ENCODE measurements at places on chromosomes 2 and 18. TPM values are rescaled to one million over a fixed set of nuclear protein-coding genes. Genes with fewer than 3 reads are reported as not detected.

Gene SPATA3
- total RNA-seq = not detected

- DNase-seq = no peak
- H3K27me3 ChIP-seq = no peaks in the 10 kb centered on the region
- H3K27ac ChIP-seq = no peak overlapping the region
These were observed 728.8 kb upstream of the PIK3C3 start for GRCh38 chr18:41226186-41226585.

DNA sequence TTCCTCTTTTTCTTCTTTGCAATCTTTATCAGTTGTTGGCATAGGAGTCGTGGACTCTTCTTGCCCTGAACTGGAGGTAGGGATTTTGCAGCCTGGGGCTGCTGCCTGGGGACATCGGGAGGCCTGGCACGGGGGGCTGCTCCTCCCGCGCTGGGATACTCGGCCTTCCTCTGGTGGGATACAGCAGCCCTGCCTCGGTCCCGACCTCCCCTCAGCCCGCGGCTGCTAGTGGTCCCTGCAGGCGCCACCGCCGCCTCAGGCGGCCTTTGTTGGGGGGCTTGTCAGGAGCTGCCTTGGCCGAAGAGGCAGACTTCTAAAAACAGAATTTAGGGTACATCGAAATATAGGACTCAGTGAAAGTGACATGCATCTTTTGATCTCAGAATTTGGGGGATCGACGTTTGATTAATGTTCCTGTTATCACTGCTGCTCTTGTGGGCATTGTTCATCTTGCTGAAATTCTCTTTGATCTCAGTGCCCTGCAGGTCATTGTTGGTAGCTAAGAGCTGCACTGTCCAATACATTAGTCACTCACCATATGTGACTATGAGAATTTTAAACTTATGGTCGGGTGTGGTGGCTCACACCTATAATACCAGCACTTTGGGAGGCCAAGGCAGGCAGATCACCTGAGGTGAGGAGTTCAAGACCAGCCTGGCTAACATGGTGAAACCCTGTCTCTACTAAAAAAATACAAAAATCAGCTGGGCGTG lies 16.3 kb downstream of the POLR2D start:
- no peaks in the 10 kb centered on the region for H3K4me1 ChIP-seq
- H3K27ac ChIP-seq = no peak overlapping the region
- no peaks in the 10 kb centered on the region for H3K27me3 ChIP-seq

DNA sequence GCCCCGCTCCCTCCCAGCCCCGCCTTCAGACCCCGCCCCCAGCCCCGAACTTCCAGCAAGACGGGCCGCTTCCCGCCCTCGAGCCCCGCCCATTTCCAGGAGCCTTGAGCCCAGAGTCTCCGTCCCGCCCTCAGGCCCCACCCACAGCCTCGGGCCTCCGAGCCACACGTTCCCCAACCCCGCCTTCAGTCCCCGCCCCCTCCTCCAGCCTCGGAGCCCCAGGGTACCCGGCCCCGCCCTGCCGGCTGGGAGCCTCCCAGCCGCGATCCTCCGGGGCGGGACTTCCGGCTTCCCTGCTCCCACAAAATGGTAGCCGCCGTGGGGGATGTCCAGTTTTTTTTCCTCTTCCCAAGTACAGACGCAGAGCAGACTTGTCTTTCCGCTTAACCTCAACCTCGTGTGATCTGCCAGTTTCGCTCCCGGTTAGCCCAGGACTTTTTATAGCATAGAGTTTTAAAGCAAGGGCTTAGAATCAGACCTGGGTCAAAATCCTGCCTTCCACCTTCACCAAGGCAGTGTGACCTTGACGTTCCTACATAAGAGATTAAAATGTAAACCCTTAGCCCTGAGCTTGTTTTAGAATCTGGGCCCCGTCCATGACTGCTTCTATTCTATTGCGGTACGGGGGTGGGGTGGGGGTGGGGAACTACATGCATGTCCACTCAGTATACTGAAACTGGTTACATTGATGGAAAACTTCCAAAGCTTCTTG lies 435 bp upstream of the GPR155 start:
- H3K4me1 ChIP-seq = no peaks in the 10 kb centered on the region
- peak; percentile 100 for DNase-seq
- H3K27ac ChIP-seq = peak overlapping the region; percentile 84
- H3K27me3 ChIP-seq = no peaks in the 10 kb centered on the region
- no peaks in the 10 kb centered on the region for H3K36me3 ChIP-seq

- no peaks in the 10 kb centered on the region for H3K4me1 ChIP-seq
- H3K36me3 ChIP-seq = no peaks in the 10 kb centered on the region
These were observed 60.4 kb downstream of the ARL4C start for GRCh38 chr2:234436482-234436837.

Gene CIB4
- not detected for total RNA-seq

DNA sequence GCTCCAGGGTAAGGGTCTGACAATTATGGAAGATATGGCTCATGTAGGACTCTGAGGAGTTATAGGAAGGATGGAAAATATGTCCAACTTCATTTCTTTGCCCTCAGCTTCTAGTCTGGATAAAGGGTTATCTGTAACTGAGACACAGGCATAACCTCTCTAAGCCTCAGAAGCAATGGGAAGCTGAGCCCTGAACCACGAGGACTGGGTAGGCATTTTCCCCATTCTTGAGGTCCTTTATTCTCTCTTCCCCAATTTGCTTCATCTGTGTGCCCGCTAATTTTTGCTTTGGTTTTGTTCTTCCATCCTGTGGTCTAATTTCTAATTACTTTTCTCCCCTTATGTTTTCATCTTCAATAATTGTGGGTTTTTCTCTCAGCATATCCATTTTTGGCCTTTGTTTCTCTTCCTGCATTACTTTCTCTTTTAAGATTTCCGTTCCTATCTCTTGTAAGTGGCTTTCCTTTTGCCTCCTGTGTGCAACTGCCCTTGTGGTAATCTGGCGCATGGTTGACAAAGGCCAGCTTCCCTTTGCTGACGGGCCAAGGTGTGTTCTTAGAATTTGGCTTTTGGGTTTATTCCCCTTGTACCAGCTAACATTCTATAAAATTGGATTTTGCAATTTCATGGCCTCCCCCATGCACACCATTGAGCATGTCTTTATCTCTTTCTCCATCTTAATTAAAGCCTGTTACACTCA lies 343.8 kb downstream of the TXNL1 start:
- H3K4me1 ChIP-seq = peaks cover 3% of the 10 kb centered on the region
- no peak overlapping the region for H3K4me3 ChIP-seq
- H3K27ac ChIP-seq = no peak overlapping the region

DNA sequence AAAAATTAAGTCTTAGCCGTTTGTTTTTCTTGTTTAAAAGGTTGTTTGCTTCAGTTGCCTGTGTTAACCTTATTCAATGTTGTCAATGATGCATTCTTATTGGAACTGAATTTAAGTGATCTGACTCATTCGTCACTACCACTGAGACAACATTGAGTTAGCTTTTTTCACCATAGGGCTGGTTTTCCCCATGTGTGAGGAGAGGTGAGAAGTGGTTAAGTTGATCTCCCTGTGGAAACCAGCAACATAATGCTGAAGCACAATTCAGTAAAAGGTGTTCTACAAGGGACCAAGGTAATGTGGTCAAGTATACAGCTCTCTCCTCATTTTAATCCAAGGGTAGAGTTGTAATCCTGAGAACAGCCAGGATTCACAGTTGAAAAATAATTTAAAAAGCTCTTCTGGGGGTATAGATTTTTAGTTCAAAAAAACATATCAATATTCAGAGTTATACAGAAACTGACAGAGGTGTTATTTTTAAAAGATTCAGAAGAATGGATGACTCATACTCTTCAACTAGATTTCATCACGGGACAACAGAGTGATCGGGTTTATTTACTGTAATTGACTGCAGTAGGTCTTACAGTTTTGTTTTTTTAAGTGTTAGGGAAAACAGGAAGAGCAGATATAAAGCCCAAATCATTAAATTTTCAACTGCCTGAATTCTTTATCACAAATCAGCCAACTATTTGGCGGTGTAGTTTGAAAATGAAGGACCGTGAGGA lies 12.6 kb downstream of the NOP58 start:
- no peak for DNase-seq
- no peaks in the 10 kb centered on the region for H3K27me3 ChIP-seq
- peaks cover 75% of the 10 kb centered on the region for H3K36me3 ChIP-seq
- H3K4me1 ChIP-seq = peaks cover 22% of the 10 kb centered on the region
- H3K4me3 ChIP-seq = no peak overlapping the region

- no peaks in the 10 kb centered on the region for H3K36me3 ChIP-seq
- no peak overlapping the region for H3K27ac ChIP-seq
- no peaks in the 10 kb centered on the region for H3K27me3 ChIP-seq
These were observed 17.1 kb upstream of the TMEM237 start for GRCh38 chr2:201660293-201660895.

Gene TSGA10
- 3.8 TPM for total RNA-seq

Gene CHRND
- total RNA-seq = not detected

- H3K4me3 ChIP-seq = no peak overlapping the region
- no peak overlapping the region for H3K27ac ChIP-seq
- no peaks in the 10 kb centered on the region for H3K27me3 ChIP-seq
- DNase-seq = no peak
These were observed 60.1 kb upstream of the CHMP1B start for GRCh38 chr18:11791131-11791530.

- H3K4me3 ChIP-seq = no peak overlapping the region
- H3K27me3 ChIP-seq = no peaks in the 10 kb centered on the region
- no peak overlapping the region for H3K27ac ChIP-seq
- H3K4me1 ChIP-seq = peaks cover 55% of the 10 kb centered on the region
- H3K36me3 ChIP-seq = no peaks in the 10 kb centered on the region
- DNase-seq = no peak
These were observed 80.2 kb downstream of the ASAP2 start for GRCh38 chr2:9286554-9287399.

- no peaks in the 10 kb centered on the region for H3K4me1 ChIP-seq
- H3K4me3 ChIP-seq = no peak overlapping the region
- no peak overlapping the region for H3K27ac ChIP-seq
- DNase-seq = no peak
- peaks cover 41% of the 10 kb centered on the region for H3K36me3 ChIP-seq
- H3K27me3 ChIP-seq = no peaks in the 10 kb centered on the region
These were observed 46.0 kb downstream of the COX7A2L start for GRCh38 chr2:42314892-42315468.

Gene LOXHD1
- total RNA-seq = 1.3 TPM

GRCh38 chr2:69186614-69187013 lies 173.6 kb downstream of the ANTXR1 start:
- DNase-seq = no peak
- H3K27ac ChIP-seq = no peak overlapping the region
- H3K36me3 ChIP-seq = no peaks in the 10 kb centered on the region
- H3K4me3 ChIP-seq = no peak overlapping the region
- no peaks in the 10 kb centered on the region for H3K27me3 ChIP-seq

DNA sequence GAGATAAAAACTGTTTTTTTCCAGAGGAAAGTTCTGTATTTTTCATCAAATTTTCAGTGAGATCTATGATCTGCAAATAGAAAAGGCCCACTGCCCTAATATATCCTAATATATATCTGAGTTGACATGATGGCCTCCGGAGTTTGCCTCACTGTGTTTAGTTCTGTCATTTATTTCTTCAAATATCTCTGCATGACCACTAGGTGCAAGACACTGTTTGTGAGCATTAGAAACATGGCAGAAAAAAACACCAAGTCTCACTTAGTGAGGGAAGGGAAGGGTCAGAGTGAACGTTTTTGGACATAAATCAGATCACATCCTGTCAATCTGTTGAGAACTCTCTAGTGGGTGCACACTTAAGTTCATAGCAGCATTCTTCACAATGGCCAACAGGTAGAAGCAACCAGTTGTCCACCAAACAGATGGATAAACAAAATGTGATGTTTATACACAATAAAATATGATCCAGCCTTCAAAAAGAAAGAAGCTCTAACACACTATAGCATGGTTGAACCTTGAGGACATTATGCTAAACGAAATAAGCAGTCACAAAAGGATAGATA lies 53.4 kb downstream of the SPIRE1 start:
- no peaks in the 10 kb centered on the region for H3K27me3 ChIP-seq
- H3K27ac ChIP-seq = no peak overlapping the region
- H3K36me3 ChIP-seq = no peaks in the 10 kb centered on the region
- H3K4me1 ChIP-seq = no peaks in the 10 kb centered on the region
- H3K4me3 ChIP-seq = no peak overlapping the region

DNA sequence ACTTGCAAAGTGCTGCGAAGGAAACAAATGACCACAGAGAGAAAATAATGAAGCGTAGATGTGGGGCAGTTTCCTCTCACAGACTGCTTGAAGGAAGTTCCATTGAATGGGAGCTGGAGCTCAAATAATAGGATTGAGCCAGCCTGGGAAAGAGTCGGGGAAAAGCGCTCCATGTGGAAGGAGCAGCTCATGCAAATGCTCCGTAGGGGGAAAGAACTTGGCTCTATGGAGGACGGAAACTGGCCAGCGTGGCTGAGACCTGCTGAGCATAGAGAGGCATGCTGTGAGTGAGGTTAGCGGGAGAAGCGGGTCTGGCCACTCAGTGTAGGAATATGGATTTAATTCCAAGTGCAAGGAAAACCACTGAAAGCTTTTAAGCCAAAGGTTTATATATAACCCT lies 28.6 kb upstream of the VIT start:
- no peak overlapping the region for H3K27ac ChIP-seq
- no peaks in the 10 kb centered on the region for H3K36me3 ChIP-seq
- no peak for DNase-seq

DNA sequence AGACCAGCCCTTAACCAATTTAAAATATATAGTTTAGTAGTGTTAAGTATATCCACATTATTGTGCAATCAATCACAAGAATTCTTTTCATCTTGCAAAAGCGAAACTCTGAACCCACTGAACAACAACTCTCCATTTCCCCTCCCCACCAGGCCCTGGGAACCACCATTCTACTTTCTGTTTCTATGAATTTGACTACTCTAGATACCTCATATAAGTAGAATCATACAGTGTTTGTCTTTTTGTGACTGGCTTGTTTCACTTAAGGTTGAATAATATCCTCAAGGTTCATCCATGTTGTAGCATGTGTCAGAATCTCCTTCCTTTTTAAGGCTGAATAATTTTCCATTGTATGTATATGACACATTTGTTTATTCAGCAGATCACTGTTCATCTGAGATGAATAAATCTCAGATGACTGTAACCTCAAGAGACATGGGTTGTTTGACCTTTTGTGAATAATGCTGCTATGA lies 8.1 kb upstream of the SOS1 start:
- no peak overlapping the region for H3K4me3 ChIP-seq
- peaks cover 7% of the 10 kb centered on the region for H3K4me1 ChIP-seq
- H3K27me3 ChIP-seq = no peaks in the 10 kb centered on the region
- no peak for DNase-seq
- no peaks in the 10 kb centered on the region for H3K36me3 ChIP-seq

Gene OTOS
- total RNA-seq = not detected

- DNase-seq = no peak
- peaks cover 4% of the 10 kb centered on the region for H3K4me1 ChIP-seq
- no peak overlapping the region for H3K27ac ChIP-seq
- no peaks in the 10 kb centered on the region for H3K27me3 ChIP-seq
- peaks cover 95% of the 10 kb centered on the region for H3K36me3 ChIP-seq
- no peak overlapping the region for H3K4me3 ChIP-seq
These were observed 268.6 kb downstream of the HDAC4 start for GRCh38 chr2:239132156-239132709.

- no peak overlapping the region for H3K4me3 ChIP-seq
- no peaks in the 10 kb centered on the region for H3K36me3 ChIP-seq
- H3K27me3 ChIP-seq = no peaks in the 10 kb centered on the region
- no peak for DNase-seq
- H3K4me1 ChIP-seq = no peaks in the 10 kb centered on the region
- no peak overlapping the region for H3K27ac ChIP-seq
These were observed 34.6 kb upstream of the C2orf15 start for GRCh38 chr2:99106913-99107312.

Gene RAPGEF4
- 13.6 TPM for total RNA-seq

Gene HNMT
- total RNA-seq = 55.1 TPM

Gene DES
- 1,198 TPM for total RNA-seq
